Activated T-helper 2 cell treated with anti-CD3 and anti-CD28 coated beads, Interferon-gamma antibody, Interleukin-2, Interleukin-4, amounts not matched to agents 10 μg/mL and 5 μg/mL and 100 μg/mL, durations not matched to agents 14 hours and 24 hours and 36 hours (primary cell): ENCODE measurements at places on chromosomes 16 and 17. TPM values are rescaled to one million over a fixed set of nuclear protein-coding genes. Genes with fewer than 3 reads are reported as not detected.

The SLC35G6 gene
- total RNA-seq, result not detected in 2 replicates

The CD300LB gene
- not detected in 2 replicates for total RNA-seq

The GCGR gene
- not detected in 2 replicates for total RNA-seq

The RNU2-1 gene
- 5,483 and 5,636 TPM in 2 replicates for total RNA-seq

The GAA gene
- total RNA-seq, result 23.6 and 26.1 TPM in 2 replicates

The NKD1 gene
- 0.96 and 1.8 TPM in 2 replicates for total RNA-seq

The USP22 gene
- total RNA-seq, result 147 and 167 TPM in 2 replicates

The SLFN14 gene
- total RNA-seq, result not detected in 2 replicates

The LAT gene
- total RNA-seq, result 273 and 294 TPM in 2 replicates

The CCL4L2 gene
- 1.3 and 1.9 TPM in 2 replicates for total RNA-seq

GRCh38 chr17:12395733-12396354, 269.8 kb upstream of the MYOCD start:
- H3K27ac ChIP-seq, result no peak overlapping the region
- H3K4me3 ChIP-seq, result no peak overlapping the region
- no peaks in the 10 kb centered on the region for H3K27me3 ChIP-seq
- H3K4me1 ChIP-seq, result no peaks in the 10 kb centered on the region
- DNase-seq, result no peak
- H3K36me3 ChIP-seq, result no peaks in the 10 kb centered on the region

DNA sequence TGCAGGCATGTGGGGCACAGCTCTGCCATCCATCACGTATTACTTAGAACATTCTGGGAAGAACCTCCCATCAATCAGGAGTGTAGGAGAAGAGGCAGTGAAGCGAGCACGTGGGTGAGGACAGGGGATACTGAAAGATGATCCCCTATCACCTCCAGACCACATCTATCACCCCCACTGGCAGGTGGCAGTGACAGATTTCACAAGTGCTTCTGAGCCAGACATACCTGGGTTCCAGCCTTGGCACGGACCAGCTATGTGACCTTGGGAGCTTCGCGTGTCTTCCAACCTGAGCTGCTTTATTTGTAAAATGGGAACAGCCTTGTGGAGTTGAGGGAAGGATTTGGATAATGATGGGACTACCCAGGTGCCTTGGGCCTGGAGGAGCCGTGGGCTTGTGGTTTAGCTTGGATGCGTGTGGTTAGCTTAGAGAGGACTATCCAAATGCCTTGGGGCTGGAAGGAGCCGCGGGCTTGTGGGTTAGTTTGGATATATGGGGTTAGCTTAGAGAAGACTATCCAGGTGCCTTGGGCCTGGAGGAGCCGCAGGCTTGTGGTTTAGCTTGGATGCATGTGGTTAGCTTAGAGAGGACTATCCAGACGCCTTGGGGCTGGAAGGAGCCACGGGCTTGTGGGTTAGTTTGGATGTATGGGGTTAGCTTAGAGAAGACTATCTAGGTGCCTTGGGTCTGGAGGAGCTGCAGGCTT, 206.4 kb downstream of the ENGASE start:
- H3K4me3 ChIP-seq, result no peak overlapping the region
- no peak for DNase-seq
- H3K36me3 ChIP-seq, result no peaks in the 10 kb centered on the region
- no peaks in the 10 kb centered on the region for H3K27me3 ChIP-seq
- no peak overlapping the region for H3K27ac ChIP-seq

- H3K4me3 ChIP-seq, result no peak overlapping the region
- peaks cover 15% of the 10 kb centered on the region for H3K4me1 ChIP-seq
These were observed 13.4 kb upstream of the SMIM36 start for GRCh38 chr17:55524440-55525220.

- no peaks in the 10 kb centered on the region for H3K27me3 ChIP-seq
- H3K4me1 ChIP-seq, result no peaks in the 10 kb centered on the region
- DNase-seq, result no peak
These were observed 270.4 kb upstream of the ELAC2 start for GRCh38 chr17:13288248-13288647.

GRCh38 chr17:58314706-58315015, 13.9 kb downstream of the TSPOAP1 start:
- no peak for DNase-seq
- H3K27ac ChIP-seq, result no peak overlapping the region
- peaks cover 9% of the 10 kb centered on the region for H3K4me1 ChIP-seq
- peaks cover 24% of the 10 kb centered on the region for H3K36me3 ChIP-seq
- no peak overlapping the region for H3K4me3 ChIP-seq

DNA sequence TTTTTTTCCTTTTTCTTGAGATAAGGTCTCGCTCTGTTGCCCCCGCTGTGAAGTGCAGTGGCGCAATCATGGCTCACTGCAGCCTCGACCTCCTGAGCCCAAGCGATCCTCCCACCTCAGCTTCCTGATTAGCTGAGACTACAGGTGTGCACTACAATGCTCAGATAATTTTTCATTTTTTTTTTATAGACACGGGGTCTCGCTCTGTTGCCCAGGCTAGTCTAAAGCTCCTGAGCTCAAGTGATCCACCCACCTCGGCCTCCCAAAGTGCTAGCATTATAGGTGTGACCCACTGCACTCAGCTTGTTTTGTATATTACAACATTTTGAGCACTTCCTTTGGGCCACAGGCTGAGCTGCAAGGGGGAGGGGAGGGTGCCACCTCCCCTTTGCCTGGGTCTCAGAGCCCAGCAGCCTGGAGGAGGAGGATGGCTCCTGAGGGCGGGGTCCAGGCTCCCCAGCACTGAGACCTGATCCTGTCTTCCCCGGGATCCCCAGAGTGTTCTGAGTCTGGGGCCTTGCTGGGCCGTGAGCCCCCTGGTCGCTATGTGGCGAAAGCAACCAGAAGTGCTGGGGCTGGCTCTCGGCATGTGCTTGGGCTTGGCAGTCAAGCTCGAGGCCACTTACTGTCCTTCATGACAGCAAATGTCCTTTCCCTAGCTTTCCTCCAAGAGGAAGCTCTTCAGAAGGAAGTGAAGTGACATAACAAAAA, 8.1 kb downstream of the DEF8 start:
- no peak overlapping the region for H3K27ac ChIP-seq
- H3K36me3 ChIP-seq, result peaks cover 12% of the 10 kb centered on the region
- H3K4me1 ChIP-seq, result no peaks in the 10 kb centered on the region
- DNase-seq, result no peak
- H3K4me3 ChIP-seq, result no peak overlapping the region

- DNase-seq, result peak; percentile 2
- no peak overlapping the region for H3K4me3 ChIP-seq
- peaks cover 25% of the 10 kb centered on the region for H3K4me1 ChIP-seq
- H3K27me3 ChIP-seq, result peaks cover 5% of the 10 kb centered on the region
- H3K27ac ChIP-seq, result no peak overlapping the region
These were observed 91.4 kb downstream of the C16orf78 start for GRCh38 chr16:49464877-49465504.

DNA sequence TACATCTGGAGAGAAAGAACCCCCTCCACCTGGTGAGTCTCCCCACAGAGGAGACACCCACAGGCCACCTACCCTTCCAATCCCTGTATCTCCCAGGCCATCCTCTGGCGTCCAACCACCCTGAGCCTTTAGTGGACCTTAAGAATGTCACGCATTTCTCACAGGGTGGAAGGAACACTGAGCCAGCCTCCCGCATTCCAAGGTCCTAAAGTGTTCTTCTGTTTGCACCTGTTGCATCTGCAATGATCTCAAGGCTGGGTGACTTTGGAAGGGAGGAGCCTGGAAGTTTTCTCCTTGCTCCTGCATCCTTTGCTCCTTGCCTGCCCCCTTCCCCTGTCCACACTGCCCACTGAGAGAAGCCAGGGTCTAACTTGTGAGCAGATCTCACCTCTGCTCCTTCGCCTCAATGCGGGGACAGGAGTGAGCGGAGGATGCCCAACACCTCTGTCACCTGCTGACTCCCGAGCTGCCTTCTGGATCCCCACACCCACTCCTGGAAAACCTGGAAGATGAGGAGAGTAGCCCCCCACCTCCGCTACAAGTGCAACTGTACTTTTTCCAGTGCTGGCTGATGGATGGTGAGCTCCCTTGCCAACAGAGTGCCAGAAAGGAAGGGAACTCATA, 3.7 kb downstream of the CHST5 start:
- no peak overlapping the region for H3K27ac ChIP-seq
- H3K36me3 ChIP-seq, result no peaks in the 10 kb centered on the region
- no peaks in the 10 kb centered on the region for H3K4me1 ChIP-seq
- no peak overlapping the region for H3K4me3 ChIP-seq
- H3K27me3 ChIP-seq, result no peaks in the 10 kb centered on the region

- H3K27ac ChIP-seq, result no peak overlapping the region
- H3K4me1 ChIP-seq, result peaks cover 2% of the 10 kb centered on the region
- H3K4me3 ChIP-seq, result no peak overlapping the region
- H3K36me3 ChIP-seq, result peaks cover 68% of the 10 kb centered on the region
- DNase-seq, result no peak
These were observed 59.8 kb downstream of the NCOR1 start for GRCh38 chr17:16155536-16155935.

DNA sequence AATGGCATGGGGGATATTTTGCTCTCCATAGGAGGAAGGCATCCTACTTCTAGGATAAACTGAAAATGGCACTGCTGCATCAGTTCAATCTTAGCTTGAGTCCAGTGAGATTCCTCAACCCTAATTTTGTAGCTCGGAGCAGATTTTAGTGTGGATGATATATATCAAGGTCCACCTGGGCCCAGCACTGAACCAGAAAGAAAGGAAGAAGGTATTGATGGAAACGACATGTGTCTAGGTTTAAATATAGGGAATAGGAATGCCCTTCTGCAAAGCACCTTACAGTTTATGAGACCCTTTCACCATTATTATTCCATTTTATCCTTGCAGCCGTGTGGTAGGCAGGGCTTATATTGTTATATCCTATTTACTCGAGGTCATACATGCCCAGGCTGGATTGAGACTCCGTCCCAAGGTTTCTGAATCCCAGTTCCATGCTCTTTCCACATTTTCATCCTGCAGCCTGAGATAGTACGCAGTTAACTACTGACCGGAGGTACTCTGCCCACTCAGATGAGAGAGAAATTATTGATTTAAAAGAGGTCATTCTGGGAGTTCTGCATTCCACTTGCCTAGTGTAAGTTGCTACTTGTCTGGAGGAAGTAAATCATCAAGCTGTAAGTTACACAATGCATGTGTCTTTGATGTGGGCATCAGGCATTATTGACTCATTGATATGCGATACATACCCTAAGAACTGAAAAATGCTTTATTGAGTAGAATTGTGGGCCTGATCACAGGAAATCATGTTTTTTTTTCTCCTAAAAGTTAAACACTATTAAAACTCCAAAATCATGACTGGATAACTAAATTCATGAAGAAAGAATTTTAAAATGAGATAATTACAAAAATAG, 10.1 kb downstream of the KRT39 start:
- peaks cover 20% of the 10 kb centered on the region for H3K27me3 ChIP-seq
- H3K27ac ChIP-seq, result no peak overlapping the region

- no peak overlapping the region for H3K27ac ChIP-seq
- peak; percentile 32 for DNase-seq
- H3K4me3 ChIP-seq, result no peak overlapping the region
- peaks cover 28% of the 10 kb centered on the region for H3K4me1 ChIP-seq
- H3K36me3 ChIP-seq, result no peaks in the 10 kb centered on the region
These were observed 59.1 kb downstream of the PRMT7 start for GRCh38 chr16:68369697-68370580.

DNA sequence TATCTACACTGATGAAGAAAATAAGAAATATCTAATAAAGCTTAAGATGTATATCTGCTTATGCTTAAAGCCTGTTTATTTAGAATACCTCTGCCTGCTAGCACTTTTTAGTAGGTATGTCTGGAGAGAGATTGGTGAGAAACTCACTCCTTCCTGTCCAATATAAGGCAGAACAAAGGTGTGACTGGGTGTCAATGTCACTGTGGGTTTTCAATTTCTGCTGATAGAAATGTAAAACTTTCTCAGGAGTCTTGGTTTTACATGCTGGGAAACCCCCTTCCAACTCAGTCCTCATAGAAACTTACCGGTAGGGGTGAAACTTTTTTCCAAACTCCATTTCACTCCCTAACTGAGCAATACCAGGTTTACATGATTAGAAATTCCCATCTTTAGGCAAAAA, 17.8 kb upstream of the MPHOSPH6 start:
- H3K27ac ChIP-seq, result peak overlapping the region; percentile 46
- no peak overlapping the region for H3K4me3 ChIP-seq
- peaks cover 21% of the 10 kb centered on the region for H3K27me3 ChIP-seq
- H3K36me3 ChIP-seq, result peaks cover 3% of the 10 kb centered on the region

- H3K4me3 ChIP-seq, result no peak overlapping the region
- DNase-seq, result no peak
- peaks cover 18% of the 10 kb centered on the region for H3K4me1 ChIP-seq
- H3K27me3 ChIP-seq, result no peaks in the 10 kb centered on the region
These were observed 101.0 kb downstream of the CDYL2 start for GRCh38 chr16:80703131-80704071.

DNA sequence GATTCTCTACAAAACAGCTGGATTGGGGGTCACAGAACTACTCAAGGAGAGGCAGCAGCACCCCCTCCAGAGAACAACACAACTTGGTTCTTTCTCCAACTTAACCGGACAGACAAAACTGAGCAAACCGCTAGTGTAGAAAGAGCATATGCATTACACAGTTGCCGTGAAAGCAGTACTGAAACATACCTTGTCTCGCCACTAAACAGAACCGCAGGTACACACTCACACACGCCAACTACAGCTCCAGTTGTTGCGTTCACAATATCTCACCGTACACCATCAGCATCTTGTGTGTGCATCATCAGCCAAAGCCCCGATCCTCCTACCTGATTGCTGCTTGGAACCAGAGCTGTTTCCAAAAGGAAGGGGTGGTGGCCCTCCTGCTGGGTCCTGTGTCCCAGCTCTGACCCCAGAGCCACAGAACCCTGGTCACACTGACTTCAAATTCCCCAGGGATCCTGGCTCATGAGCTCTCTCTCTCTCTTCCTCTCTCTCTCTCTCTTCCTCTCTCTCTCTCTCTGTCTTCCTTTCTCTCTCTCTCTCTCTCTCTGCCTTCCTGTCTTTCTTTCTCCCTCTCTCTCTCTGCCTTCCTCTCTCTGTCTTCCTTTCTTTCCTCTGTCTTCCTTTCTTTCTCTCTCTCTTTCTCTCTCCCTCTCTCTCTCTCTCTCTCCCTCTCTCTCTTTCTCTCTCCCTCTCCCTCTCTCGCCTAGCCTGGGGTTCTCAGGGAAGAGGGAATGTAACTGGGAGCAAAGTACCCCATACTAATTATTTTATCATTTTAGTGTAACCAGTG, 8.4 kb downstream of the PIMREG start:
- DNase-seq, result no peak
- H3K27me3 ChIP-seq, result peaks cover 32% of the 10 kb centered on the region
- no peak overlapping the region for H3K4me3 ChIP-seq
- H3K4me1 ChIP-seq, result peaks cover 5% of the 10 kb centered on the region
- no peaks in the 10 kb centered on the region for H3K36me3 ChIP-seq

GRCh38 chr17:42653179-42654124, 5.6 kb upstream of the TUBG2 start:
- no peak overlapping the region for H3K27ac ChIP-seq
- DNase-seq, result no peak
- peaks cover 3% of the 10 kb centered on the region for H3K36me3 ChIP-seq
